ENCODE measurements at places on chromosomes 3 and 15.

DNA sequence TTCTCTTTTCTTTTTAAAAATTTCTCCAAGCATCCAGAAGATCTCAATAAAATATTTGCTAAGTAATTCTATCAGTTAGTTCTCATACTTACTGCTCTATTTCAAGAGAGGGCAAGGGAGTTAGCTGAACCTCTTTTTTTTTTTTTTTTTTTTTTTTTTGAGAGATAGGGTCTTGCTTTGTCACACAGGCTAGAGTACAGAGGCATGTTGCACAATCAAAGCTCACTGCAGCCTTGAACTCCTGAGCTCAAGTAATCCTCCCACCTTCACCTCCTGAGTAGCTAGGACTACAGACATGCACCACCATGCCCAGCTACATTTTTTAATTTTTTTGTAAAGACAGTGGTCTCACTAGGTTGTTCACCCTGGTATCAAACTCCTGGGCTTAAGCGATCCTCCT lies 21.4 kb downstream of the HDC start:
- no peak for DNase-seq

DNA sequence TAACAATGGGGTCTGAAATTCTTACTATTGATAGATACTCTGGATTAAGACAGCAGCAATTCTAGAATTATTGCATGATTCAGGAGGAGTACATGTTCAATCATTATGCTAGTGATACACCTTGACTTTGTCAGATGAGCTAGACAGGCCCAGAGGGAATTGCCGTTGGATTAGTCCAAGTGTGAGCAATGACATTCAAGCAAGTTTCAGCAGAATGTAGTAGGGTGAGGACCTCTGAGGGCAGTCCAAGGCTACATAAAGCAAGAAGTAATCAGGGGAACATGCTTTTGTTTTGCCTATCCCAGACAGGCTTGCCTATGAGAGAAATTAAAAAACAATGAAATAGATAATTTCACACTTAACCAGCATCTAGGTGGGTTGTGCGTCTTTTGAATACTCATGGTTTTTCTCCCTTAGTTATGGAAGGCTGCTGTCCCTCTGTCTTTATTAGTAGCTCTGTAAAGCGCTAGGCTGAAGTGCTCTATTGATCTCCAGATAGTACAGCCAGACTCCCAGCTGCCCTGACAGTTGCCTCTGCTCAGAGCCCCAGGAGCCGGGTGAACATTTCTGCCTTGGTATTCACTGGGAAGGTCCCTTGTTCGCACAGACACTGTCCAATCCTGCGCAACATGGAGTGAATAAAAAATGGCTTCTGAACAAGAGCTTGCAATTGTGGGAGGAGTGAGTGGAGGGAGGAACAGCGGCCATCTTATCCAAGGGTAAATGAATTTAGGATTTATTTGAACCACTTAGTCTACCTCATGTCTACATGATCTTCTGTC lies 316.6 kb upstream of the ONECUT1 start:
- no peak for DNase-seq

DNA sequence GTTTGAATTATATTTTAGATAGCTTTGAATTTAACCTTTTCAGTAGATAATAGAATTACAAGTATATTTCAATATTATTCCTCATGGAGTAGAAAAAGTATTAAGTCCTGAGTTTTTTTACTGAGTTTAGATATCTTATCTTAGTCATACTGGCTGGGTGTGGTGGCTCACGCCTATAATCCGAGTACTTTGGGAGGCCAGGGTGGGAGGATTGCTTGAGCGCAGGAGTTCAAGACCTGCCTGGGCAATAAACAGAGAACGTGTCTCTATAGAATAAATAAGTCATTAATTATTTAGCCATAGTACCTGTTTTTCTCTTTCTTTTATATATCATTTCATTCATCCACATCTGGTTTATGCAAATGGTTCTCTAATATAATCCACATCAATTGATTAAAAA lies 9.9 kb downstream of the RAP2B start:
- DNase-seq: no peak

GRCh38 chr3:11275926-11276325 lies 3.7 kb downstream of the ATG7 start:
- DNase-seq: no peak

DNA sequence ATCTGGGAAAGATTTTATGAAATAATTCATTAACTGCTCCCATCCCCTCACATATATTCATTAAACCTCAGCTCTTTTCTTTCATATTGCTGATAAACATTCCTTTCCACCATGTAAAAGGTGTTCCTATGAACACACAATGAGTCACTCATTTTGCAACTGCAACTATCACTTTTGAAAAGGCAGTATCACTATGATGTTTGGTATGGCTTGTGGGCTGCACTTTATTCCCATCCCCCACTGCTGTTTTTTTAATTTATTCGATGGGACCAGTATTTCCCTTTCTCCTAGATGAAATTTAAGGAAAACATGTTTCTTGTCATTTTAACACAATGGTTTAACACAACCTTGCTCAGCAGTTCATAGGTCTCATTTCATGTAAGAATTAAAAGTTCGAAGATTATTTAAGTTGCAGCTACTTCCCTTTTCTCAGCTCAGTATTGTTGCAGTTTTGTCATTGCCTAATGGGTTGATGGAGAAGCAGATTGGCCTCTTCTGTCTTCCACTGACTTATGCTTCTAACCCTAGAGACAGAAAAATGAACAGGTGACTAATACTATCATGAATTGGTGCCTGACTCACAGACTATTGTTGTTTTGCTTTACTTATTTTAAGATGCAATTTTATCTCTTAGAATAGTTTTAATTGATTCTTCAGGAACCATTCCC lies 280.3 kb downstream of the ZPLD1 start:
- no peak for DNase-seq

GRCh38 chr15:47620960-47621681 lies 96.2 kb upstream of the SEMA6D start:
- DNase-seq: no peak

DNA sequence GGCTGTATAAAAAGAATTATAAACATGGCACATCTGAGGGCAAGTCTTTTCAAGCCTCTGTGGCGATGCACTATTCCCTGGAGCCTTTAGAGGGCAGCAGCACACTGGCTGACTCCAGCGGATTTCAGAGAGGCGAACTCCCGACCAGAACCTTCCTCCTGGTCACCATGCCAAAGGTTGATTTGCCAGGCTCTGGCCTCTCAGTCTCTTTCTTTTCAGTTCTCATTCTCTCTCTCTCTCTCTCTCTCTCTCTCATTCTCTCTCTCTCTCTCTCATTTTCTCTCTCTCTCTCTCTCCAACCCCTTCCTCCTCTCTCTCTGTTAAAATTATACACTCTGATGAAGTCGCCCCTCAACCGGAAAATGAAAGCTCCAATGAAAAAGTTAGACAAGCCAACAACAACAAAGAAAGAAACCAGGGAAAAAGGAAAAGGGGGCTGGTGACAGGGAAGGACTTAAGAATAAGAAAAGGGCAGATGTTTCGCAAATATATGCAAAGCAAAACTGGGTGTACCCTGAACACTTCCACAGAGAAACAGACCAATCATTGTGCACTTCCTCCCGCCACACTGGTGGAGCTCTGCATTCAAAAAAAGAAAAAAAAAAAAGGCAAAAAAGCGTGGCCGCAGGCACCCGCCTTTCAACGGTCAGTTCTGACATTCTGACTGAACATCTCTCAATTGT lies 90.2 kb downstream of the TIGIT start:
- peak; percentile 16 for DNase-seq

DNA sequence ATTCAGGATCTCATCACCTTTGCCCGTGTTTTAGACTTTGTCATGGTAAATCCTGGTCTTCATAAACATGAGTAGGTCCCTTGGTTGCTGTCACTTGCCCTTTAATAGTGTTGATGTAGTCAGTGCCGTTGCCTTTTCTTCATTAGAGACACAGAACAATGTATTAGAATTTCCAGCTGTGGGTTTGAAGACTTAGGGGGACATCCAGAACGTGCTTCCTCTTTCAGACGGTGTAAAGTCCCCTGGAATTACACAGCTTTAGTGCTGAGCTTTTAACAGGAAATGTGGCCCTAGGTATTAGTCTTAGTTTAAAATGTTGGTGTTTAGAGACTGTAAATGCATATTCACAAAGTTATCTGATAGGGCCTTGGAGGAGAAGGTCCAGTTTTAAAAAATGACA lies 8.8 kb upstream of the LRCH3 start:
- DNase-seq: no peak

- no peak for DNase-seq
These were observed 44.3 kb upstream of the UBE2E1 start for GRCh38 chr3:23761440-23761896.

DNA sequence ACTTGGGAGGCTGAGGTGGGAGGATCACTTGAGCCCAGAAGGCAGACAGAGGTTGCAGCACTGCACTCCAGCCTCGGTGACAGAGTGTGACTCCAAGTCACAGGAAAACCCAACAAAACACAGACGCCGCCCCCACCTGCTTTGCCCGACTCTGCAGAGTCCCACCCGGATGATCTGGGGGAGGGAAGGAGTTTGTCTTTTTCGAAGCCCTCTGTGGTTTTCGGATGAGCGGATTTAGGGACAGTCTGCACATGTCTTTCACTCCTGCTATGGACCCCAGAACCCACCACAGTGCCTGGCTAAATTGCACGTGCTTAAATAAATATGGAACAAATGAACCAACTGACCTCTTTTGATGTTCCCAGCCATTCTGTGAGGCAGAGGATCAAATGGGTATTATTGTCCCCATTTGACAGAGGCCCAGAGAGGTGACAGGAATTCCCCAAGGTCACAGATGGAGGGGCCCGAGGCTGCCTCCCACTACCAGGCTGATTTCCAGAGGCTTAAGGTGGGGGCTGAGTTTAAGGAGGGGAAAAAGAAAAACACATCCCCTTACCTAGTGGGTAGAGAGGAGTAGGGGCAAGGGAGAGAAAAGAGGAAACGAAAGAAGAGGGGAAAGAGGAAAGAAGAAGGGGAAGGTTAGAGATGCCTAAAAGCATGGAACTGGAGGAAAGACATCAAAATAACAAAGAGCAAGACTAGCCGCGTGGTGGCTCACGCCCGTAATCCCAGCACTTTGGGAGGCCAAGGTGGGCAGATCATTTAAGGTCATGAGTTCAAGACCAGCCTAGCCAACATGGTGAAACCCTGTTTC lies 59.4 kb upstream of the TFRC start:
- no peak for DNase-seq

- DNase-seq: no peak
These were observed 184.3 kb downstream of the UBE2E2 start for GRCh38 chr3:23387286-23387918.

DNA sequence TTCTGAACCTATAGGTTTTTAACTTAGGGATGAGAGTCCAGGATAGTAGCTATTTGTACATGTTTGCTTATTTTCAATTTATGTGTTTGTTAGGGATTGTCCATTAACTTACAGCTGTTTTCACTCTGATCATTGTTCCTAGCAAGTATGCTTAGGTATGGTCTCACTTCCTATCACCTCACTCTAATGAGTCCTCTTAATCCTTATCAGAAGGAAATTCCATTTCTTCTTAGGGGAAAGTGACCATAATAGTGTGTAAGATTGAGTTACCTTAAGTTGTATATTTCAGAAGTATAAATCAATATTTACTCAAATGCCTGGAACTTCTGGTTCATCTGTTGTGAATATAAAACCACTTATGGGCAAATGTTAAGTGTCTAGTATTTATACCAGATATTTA lies 53.0 kb downstream of the PIAS1 start:
- DNase-seq: no peak

DNA sequence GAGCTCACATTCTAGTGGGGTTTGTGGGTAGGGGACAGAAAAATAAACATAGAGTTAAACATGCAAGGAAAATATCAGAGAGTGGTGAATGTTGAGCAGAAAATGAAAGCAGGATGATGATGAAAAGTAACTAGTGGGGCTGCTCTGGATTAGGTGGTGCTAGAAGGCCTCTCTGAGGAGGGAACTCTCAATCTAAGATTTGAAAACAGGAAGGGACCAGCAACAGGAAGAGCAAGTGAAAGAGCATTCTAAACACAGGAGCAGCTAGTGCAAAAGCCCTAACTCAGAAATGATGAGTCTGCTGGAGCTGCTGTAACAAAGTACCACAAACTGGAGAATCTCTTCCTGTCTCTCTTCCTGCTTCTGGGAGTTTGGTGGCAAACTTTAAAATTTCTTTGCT lies 468.6 kb upstream of the AGTR1 start:
- DNase-seq: no peak

DNA sequence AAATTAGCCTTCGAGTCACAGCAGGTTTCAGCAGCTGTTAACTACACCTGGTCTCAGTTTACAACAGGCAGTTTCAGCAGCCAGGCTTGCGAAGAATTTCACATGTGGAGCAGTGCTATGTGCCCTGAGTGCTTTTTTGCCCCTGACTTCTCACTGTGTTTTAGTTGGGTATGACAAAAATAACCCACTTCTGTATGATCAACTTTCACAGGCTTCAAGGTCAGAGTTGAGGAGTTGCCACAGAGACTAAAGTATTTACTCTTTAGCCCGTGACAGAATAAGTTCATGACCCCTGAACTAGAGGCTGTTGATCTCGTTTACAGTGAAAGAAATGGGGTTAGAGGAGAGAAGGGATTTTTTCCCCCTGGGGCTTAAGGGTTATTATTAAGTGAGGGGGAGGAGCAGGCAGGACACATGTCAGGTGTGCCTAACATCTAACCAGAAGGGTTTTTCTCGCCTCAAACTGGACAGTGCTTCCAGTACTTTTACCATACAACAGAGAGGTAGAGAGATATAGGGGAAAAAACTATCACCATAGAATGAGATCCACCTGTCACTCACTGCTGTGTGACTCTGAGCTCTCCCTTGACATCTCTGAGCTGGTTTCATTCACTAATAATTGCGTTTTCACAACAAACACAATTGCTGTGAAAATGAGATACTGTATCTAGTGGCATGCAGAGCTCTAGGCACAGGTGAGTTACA lies 14.0 kb upstream of the TOPBP1 start:
- no peak for DNase-seq

GRCh38 chr15:32952901-32953532 lies 235.2 kb downstream of the GREM1 start:
- no peak for DNase-seq

DNA sequence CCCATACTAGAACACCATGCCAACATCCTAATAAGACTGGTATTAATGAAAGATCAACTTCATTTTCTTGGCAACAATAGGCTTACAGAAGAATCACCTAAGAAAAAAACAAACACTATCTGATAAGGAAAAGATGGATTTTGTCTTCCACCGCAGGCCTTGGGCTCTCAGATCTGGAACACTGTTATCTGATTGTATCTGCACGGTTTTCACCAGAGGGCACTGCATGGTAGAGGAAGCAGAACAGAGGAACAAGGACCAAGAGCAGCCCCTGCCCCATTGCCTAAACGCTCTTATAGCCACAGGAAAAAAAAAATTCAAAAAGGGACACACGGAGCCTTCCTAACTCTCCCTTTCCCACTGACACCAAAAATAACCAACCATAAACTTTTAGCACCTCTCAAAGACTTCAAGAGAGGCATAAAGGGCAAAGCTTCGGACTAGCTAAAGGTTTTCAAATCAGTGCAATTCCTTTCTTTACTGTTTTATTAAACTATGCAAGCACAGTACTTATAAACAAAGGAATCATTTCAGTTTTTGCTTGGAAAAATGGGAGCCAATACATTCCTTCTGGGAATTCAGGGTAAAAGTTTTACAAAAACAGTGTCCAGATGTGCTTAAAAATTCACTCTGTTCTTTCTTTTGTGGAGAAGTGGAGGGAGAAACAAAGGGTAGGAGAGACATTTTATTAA lies 23.3 kb downstream of the IL17RD start:
- no peak for DNase-seq

GRCh38 chr3:49872801-49873281 lies 3.1 kb upstream of the CAMKV start:
- no peak for DNase-seq

Data from stimulated activated CD8-positive, alpha-beta memory T cell treated with anti-CD3 and anti-CD28 coated beads, Interleukin-4, amount 100 ng/mL, for 1 hour (primary cell).